CD8-positive, alpha-beta memory T cell (primary cell): ENCODE measurements at places on chromosomes 4 and X.

GRCh38 chr4:87122252-87122651, 98.2 kb downstream of the KLHL8 start:
- no peak for DNase-seq

- no peak for DNase-seq
Measured at GRCh38 chr4:139910106-139910505, 243.9 kb downstream of the MAML3 start.

DNA sequence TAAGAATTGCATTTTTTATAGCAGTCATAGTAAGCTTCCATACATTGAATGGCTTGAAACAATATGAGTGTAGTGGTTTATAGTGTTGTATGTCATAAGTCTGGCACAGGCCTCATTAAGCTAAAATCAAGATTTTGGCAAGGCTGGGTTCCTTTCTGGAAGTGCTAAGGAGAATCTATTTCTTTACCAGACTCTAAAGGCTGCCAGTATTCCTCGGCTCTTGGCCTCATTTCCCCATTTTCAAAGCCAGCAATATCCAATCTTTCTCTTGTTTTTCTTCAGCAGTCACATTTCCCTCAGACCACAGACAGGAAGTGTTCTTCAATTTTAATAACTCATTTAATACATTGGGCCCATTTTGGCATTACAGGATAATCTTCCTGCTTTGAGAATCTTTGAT, 1155.5 kb upstream of the PABPC4L start:
- no peak for DNase-seq

GRCh38 chrX:136200466-136200865, 50.7 kb downstream of the MAP7D3 start:
- no peak for DNase-seq

- DNase-seq = no peak
Measured at GRCh38 chr4:119726505-119726904, 97.9 kb upstream of the PDE5A start.

DNA sequence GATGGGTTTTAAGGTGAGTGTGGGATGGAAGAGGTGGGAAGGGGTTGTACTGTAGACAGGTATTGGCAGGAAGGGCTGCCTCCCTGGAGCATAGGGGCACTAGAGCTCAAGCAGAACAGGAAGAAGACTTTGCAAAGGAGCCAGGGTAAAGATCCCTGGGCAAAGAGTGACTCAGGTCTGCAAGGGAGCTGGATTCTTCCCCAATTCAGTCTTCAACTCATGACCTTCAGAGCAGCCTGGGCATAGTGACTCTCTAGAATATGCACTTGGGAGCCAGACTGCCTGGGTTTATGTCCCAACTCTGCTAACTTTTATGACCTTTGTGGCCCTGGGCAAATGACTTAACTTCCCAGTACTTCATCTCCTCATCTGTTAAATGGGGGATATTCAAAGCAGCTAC, 4.0 kb downstream of the LONRF3 start:
- no peak for DNase-seq

- no peak for DNase-seq
Measured at GRCh38 chr4:98987720-98988119, 7.8 kb upstream of the METAP1 start.

DNA sequence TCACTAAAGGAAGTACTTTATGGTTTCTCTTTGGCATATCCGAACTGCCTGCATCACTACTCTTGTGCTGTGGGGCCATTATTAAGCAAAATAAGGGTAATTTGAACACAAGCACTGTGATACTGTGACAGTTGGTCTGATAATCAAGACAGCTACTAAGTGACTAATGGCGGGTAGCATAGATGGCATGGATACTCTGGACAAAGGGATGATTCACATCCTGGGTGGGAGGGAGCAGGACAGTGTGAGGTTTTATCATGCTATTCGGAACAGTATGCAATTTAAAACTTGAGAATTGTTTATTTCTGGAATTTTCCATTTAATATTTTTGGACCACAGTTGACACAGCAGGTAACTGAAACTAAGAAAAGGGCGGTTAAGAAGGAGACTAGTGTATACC, 52.6 kb upstream of the CITED1 start:
- no peak for DNase-seq

DNA sequence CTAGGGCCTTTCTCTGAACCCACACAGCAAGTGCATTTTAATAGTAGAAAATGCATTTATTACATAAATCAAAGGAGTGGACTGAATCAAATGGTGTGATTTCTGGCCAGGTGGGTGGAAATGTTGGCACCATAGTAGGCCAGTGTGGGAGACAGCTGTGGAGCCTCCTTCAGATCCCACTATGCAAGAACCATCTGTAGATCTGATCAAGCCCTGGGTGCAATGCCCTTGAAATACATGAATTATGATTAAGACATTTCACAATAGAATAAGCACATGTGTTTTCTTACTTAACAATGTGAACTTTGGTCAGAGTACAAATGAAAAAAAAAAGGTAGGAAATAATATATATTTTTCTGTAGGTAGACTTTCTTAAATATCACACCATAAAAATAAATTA, 204.3 kb downstream of the PCDH7 start:
- DNase-seq = no peak

DNA sequence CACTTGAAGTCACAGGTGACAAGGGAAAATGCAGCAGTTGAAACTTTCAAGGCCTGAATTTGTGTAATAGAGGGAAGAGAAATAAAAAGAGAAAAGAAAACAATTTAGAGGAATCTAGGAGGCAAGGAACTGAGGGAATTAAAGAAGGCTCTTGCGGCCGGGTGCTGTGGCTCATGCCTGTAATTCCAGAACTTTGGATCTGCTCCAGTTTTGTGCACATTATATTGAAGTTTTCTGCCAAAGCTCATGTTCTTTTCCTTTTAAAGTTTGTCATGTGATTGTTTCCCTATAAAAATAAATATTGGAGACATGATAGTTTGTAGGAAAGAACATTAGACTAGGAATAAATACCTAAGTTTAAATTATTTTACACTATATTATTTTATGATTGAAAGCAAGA, 433.9 kb upstream of the CPEB2 start:
- DNase-seq = no peak

GRCh38 chr4:89215736-89216135, 91.9 kb downstream of the GPRIN3 start:
- DNase-seq = no peak

- DNase-seq = no peak
Measured at GRCh38 chr4:171622729-171623128, 190.5 kb upstream of the GALNTL6 start.

DNA sequence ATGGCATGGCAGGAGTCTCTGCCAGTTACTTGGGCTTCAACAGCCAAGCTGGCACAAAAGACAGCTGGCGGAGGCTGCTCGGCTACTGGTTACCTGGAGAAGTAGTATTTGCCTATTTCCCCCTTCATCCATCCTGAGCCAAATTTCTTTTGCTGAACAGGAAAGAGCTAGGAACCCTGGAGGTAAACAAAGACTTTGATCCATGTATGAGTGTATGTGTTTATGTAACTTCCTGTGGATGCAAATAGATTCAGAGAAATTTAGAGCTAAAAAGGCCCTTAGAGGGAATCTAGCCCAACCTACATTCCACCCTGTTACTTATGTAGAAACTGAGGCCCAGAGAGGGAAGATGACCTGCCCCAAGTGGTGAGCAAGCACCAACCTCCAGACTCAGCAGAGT, 11.2 kb downstream of the AWAT2 start:
- no peak for DNase-seq

DNA sequence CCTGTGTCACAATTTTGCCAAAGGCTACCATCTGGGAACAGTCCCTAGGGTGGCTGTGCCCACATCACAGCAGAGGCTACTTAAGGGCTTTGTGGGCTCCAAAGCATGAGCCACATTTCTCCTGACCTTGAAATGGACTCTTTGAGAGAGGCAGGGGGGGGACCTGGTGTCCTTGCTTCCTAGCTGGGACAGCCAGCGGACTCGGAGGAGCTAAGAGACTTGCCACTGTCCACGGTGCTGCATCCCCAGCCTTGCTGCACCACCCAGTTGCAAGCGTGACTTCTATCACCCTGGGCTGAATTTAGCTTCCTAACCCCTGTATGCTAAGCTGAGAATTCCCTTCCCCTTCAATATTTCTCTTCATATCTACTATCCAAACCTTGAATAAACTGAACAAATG, 99.0 kb downstream of the PHKA2 start:
- DNase-seq = no peak

DNA sequence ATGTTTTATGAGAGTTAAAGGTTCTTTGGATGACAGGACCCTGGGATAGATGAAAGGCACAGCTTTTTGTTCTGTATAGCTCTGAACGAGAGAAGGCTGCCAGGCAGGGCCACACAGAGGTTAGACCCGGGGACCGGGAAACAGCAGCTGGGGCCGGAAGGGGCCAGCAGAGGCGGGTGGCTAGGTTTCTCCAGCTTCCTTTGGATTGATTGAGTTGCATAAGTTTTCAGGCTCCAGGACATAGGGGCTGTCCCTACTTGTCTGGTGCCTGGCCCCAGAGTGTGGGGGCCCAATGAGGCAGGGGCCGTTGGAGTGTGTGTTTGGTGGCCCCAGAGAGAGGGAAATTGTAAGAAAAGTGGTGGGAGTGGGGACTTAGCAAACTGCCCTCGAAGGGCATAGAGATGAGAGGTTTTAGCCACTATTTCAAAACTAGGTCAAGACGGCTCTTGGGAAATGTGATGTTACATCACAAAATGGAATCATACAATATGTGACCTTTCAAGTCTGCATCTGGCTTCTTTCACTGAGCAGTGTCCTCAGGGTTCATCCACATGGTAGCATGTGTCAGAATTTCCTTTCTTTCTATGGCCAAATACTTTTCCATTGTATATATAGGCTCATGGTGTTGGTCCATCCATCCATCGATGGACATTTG, 3.7 kb downstream of the ZFP92 start:
- DNase-seq = no peak

DNA sequence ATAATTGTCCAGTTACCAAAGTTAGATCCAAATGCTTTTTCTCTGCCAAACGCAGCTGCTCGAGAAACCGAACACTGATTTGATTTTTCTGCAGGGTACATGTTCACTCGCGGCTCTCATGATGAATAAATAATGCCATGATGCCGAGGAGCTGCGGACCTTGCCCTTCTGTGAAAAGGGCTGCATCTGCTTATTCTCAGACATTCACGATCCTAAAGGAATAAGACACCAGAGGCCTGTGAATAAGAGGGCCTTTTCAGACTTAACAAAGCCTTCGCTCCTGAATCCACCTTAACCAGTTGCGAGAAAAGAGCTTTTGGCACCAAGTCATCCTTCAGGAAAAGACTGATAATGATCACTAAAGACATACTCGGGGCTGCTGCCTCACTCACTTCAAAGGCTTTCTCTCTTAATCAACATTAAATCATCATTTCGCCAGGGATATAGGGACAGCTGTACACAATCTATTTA, 147.5 kb downstream of the FBXO8 start:
- DNase-seq = no peak

GRCh38 chrX:123489011-123489410, 243.8 kb downstream of the THOC2 start:
- DNase-seq = no peak

DNA sequence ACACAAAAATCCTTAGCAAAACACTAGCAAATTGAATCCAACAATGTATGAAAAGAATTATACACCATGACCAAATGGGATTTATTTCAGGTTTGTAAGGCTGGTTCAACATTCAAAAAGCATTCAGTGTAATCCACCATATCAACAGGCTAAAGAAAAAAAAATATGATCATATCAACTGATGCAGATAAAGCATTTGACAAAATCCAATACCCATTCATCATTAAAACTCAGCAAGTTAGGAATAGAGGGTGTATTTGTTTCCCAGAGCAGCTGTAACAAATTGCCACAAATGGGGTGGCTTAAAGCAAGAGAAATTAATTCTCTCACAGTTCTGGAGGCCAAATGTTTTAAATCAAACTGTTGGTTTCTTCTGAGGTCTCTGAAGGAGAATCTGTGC, 10.7 kb downstream of the VSIG1 start:
- no peak for DNase-seq

DNA sequence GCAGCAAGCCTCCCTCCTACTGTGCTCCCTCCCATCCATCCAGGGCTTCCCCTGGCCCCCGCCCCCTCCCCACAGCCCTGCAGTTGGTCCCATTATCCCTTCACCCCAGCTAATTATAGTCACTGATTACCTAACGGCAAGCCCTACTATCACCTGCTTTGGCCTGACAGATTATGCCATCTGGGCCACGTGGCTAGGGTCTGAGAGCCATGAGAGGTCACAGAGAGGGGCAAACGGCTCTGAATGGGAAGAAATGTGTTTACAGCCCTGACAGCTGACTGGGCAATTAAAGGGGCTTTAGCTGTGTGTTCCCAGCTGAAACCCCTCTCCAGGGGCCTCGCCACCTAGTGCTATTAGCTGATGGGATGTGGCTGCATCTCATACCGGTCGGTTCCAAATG, 134.4 kb upstream of the CPEB2 start:
- DNase-seq = no peak

GRCh38 chr4:8939840-8940742, 68.5 kb upstream of the HMX1 start:
- no peak for DNase-seq

GRCh38 chr4:167581449-167581965, 347.2 kb upstream of the SPOCK3 start:
- DNase-seq = no peak

DNA sequence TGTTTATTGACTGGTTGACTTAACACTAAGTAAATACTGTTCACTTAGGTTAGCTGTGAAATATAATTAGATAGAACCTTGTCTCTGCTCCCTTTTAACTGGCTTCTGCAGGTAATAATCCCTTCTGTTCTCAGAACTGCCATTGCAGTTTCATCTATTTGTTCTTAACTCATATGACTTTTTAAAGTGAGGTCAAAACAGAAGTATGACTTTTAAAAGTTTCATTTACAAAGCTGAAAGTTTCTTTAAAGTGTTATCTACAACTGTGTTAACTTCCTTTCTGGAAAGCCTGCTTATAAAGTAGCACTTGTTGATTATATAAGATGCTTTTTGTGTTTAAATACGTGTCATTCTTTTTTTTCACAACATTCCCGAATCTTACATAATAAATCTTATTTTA, 127.4 kb downstream of the TET2 start:
- DNase-seq = no peak
